CD4-positive, alpha-beta T cell treated with Interleukin-6 at 100 ng/mL for 8 hours (primary cell): ENCODE measurements at places on chromosomes 2 and 18.

GRCh38 chr2:135227386-135227785 lies 175.3 kb downstream of the RAB3GAP1 start:
- DNase-seq, result no peak

DNA sequence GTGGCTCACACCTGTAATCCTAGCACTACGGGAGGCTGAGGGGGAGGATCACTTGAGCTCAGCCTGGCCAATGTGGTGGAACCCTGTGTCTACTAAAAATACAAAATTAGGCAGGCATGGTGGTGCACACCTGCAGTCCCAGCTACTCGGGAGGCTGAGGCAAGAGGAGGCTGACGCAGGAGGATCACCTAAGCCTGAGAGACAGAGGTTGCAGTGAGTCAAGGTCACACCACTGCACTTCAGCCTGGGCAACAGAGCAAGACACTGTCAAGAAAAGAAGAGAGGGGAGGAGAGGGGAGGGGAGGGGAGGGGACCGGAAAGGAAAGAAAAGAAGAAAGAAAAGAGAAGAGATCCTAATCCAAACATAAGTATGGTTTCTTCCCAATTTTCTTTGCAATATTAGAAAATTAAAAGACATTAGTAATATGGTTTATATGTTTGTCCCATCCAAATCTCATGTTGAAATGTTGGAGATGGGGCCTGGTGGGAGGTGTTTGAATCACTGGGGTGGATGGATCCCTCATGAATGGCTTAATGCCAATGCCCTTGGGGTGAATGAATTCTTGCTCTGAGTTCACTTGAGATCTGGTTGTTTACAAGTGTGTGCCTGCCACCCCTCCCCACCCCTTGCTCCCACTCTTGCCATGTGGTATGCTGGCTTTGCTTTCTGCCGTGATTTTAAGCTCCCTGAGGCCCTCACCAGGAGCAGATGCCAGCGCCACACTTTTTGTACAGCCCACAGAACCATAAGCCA lies 50.7 kb downstream of the TRIP12 start:
- DNase-seq, result no peak

DNA sequence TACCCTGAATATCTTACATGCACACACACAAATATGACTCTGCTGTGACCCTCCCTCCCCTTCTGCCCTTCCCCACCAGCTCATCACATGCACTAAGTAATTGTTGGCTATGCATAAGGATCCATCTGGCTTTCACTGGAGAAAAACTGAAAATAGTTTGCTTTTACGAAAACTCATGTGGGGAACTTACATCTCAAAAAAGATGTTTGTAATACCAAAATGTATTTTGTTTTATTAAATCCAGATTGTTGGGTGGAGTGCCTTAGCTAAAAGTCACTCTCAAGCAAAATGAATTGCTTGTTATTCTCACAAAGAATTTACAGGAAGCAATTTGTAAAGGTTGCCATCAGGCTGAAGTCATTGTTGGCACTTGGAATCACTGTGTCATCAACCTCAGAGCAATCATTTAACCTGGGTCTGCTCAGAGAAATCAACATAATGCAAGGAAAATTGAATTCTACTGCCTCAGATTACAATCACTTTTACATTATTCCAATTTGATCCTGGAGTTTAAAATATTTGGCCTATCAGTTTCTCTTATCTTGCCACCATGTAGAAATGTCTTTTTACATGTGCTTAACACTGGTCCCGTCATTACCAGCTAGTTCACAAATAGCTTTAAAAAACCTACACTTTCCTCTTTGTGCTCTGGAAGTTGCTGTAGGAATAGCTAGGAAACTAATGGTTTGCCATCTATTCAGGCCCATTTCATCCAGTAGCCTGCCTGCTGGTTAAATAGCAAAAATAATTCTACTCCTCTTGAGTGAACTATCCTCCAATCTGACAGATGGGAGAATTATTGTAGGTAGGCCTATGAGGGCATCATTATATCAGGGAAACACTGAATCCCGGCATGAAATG lies 90.3 kb upstream of the TMEM17 start:
- no peak for DNase-seq

GRCh38 chr2:232876161-232876977 lies 6.3 kb downstream of the SNORC start:
- no peak for DNase-seq

- no peak for DNase-seq
Observed at GRCh38 chr18:10814336-10814735, 288.5 kb downstream of the NAPG start.

DNA sequence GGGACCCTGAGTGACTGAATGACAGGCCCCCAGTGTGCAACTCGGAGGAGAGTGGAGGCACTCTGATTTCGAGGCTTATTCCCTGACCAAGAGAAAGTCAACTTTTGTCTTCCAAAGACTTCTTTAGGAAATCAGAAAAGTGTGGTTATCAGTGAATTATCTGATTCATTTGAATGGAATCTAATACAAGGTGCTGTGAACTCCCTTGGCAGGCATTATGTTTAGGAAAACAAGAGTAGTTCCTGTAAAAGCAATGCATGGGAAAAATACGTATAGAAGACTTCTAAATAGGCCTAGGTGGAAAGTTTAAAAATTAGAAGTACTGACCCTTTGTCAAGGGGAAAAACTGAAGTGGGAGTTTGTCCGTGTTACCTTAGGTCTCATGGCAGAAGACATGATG lies 269.4 kb downstream of the GBX2 start:
- DNase-seq, result no peak

DNA sequence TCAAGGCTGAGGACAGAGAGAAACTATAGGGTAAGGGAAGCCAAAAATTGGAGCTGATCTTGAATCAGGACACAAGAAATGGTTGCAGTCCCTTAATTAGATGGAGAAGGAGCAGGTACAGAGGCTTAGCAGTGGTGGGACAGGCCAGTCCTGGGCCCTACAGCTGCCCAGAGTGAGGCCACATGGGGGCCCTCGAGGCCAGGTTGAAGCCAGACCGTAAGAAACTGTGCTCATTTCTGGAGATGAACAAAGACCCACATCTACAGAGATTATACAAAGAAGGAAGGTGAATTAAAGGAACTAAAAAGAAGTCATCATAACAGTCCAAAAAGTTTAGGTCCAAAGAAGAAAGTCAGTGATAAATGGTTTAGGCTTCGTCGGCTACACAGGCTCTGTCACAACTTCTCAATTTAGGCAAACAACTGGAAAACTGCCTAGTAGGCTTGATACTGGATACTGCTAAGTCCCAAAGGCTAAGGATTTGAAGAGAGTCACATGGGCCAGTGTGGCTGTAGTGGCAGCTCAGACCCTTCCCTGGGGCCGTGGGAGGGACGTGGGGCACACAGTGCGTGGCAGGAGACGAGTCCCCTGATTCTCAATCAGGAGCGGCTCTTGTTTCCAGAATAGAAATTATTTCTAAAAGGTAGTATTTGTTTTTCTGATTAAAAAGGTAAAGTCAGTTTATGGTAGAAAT lies 50.4 kb upstream of the CNGA3 start:
- DNase-seq, result no peak

GRCh38 chr2:26763019-26763418 lies 1.1 kb upstream of the SLC35F6 start:
- DNase-seq, result no peak

DNA sequence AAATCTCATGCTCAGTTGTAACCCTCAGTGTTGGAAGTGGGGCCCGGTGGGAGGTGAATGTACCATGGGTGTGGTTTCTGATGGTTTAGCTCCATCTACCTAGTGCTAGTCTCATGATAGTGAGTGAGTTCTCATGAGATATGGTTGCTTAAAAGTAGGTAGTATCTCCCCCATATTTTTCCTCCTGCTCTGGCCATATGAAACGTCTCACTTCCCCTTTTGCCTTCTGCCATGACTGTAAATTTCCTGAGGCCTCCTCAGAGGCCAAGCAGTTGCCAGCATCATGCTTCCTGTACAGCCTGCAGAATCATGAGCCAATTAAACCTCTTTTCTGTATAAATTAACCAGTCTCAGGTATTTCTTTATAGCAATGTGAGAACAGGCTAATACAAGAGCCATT lies 62.8 kb upstream of the RNF152 start:
- no peak for DNase-seq

DNA sequence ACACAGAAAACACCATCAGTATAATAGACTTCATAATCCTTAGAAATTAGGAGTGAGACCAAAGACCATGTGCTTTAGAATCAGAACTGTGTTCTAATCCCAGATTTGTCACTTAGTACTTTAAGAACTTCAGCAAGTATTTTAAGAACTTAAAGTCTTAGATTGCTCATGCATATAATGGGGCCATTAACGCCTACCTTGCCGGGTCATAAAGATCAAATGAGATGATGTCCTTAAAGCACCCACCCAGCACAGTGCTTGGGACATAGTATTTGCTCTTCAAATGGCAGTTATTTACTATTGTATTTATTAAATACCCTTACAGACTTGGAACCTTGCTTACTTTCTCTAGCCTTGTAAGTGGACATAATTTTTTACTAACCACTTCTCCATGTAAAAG lies 156.1 kb downstream of the GREB1L start:
- DNase-seq, result no peak

DNA sequence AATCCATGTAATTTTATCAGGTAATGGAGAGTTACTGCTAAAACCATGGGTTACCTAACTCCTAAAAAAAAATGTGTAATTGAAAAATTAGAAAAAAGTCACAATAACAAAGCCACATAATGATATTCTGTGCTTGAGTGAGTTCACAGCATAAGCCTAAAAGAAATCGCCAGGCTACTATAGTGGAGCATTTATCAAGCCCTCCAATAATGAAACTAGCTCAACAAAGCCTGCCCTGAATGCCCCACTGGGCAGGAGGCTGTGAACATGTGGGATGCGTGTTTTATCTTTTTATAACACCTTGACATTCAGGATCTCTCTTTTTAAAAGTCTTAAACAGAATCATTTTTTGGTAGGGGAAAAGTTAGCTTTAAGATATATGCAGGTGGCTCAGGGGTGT lies 86.3 kb downstream of the KCTD18 start:
- DNase-seq, result no peak

DNA sequence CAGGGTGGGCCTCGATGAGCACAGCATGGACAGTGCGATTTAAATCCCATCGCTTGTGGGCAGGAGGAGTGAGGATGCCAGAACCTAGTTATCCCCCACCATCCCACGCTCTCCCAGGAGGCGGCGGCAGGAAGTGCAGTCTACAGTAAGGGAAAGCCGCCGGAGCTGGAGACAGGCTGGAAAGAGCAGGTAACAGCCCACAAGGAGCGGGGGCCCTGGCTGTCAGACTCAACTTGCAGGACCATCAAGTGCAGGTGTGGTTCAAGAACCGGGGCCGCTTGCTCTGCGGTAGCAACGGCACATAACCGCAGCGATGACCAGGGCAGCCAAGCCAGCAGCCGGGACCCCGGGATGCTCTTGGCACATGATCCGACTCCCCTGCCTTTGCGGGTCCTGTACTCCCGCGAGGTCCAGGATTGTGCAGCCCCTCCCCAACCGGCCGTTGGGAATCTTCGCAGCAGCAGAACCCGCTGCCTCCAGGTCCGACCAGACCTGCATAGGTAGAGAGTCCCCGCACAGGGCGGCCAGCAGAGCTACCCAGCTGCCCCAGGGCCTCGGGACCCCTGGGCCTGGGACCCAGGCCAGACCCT lies 82.1 kb downstream of the BIN1 start:
- no peak for DNase-seq

DNA sequence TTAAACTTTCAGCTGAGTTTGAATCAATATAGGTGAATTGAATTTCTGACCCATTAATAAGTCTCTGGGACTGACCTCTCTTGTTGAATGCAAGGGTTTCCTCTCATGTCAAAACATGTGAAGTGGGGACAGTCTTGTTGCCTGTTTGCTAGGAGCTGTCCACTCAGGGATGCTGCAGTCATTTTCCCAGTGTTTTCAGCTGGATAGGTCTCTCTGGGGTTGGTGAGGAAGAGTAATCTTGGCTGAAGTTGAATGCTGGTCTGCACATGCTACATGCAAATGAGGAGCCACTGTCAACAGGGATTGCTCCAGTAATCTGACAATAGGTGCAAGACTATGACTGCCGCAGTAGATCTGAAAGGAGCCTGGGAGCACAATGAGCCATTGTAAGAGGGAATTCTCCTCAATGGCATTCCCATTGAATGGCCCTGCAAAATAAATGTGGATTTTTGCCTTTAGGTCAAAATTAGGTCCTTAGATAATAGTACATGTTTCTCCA lies 34.1 kb upstream of the IL1RL1 start:
- DNase-seq, result no peak
